ENCODE measurements at places on chromosomes 7 and 10.

DNA sequence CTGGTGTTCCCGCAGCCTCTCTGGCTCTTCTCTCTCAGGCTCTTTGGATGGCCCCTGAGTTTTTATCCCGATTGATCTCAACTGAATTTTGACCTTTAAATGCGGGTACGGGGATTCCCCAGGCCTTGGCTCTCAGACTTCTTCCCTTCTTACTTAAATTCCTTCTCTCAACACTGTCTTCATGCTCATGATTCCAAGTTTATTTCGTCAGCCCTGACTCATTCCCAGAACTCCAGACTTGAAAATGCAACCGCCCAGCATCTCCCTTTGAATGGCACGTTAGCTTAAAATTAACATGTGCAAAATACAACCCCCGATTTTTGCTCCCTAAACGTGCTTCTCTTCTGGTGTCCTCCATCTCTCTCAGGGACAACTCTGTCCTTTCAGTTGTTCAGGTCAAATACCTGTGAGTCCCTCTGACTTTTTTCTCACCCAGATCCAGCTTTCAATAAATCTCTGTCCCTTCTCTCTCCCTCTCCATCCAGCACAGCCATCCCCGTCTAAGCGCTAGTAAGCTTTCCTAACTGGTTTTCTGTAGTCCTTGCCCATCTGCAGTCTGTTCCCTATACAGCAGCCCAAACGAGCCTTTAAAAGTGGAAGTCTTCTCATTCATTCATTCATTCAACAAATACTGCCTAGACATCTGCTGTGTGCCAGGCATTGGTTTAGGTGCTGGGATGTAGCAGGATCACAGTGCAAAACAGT, 7.1 kb downstream of the HECW1 start:
- DNase-seq: no peak

GRCh38 chr10:113911113-113911512, 56.7 kb downstream of the NHLRC2 start:
- no peak for DNase-seq

- DNase-seq: no peak
Measured at GRCh38 chr10:123377883-123378282, 223.7 kb downstream of the BUB3 start.

- DNase-seq: no peak
Measured at GRCh38 chr7:1137517-1138167, 22.4 kb downstream of the ZFAND2A start.

DNA sequence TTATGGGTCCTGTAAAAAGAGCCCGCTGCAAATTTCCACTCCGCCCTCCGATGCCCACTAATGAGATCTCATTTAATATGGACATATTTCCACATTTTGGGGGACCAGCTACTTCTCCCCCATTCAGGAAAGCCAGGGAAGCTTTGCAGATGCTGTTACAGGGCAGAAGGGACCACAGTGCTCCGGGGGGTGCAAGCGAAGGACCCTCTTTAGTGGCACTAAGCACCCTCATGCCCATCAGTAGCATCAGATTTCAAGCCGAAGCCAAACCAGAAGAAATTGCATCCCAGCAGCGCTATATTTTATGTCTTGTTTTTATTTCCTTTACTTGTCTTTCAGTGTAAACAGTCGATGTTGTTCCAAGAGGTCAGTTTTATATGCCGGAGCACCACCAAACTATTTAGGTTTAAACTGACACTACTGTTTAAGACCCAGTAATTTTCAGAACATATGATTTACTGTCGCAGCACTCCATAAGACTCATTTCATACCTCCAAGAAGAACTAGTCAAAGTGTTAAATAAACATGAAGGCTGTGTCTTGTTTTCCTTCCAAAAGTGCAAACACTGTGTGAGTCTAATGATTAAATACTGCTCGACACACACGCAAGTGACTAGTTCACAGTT, 122.2 kb upstream of the MGMT start:
- DNase-seq: no peak

DNA sequence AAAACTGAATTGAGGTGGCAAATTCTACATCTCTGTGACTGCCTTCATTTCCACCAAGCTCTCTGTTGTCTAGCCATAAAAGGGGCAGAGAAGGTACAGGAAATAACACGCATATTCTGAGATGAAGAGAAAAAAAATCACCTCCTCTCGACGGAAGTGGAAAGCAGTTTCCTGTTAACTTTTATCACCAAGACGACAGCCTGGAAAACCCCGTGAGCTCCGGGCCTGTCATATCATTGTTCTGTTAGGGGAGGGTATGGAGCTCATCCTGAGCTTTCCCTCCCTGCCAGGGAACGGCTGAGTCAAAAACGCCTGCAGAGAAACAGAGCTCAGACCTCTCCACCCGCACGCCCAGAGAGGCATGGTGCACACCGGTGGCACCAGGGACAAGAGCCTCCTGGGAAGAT, 200.3 kb downstream of the PRPF18 start:
- DNase-seq: no peak

DNA sequence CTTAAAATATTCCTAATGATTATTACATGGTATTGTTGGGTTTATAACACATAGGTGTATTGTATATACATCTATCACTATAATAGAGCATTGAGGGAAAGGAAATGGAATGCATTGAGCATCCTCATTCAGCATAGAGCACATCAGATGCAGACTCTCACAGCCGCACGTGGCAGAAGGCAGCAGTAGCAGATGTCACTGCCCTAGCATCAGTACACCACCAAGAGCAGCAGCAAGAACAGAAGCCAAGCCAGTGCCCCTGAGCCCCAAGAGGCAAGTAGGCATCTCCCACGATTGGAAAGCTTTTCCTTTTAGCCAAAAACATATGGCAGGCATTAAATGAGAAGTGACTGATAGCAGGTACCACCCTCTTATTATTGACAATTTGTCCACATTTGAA, 510.0 kb downstream of the TNS3 start:
- no peak for DNase-seq

DNA sequence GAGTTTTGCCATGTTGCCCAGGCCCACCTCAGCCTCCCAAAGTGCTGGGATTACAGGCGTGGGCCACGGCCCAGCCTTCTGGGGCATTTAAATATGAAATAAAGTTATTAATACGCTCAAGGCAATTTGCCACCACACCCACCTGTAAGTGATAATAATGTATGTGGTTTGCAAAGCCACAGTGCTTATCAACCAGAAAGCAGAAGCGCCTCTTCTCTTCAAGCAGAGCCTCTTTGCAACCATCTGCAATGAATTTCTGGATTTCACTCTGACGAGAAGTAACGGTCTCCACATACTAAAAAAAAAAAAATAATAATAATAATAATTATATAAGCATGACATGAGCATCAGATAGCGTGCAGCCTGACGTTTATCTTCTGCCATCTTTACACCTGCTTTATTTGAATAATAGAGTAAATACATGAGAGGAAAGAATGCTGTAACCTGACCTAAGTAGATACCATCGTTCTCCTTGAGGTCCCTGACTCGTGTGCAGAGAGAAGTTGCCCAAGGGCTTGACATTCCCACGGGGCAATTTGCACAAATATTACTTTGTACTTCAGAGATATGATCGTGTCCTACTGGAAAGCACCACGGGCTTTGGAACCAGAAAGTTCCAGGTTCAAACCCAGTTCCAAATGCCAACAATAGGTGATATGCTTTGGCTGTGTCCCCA, 34.0 kb downstream of the BRI3 start:
- no peak for DNase-seq

DNA sequence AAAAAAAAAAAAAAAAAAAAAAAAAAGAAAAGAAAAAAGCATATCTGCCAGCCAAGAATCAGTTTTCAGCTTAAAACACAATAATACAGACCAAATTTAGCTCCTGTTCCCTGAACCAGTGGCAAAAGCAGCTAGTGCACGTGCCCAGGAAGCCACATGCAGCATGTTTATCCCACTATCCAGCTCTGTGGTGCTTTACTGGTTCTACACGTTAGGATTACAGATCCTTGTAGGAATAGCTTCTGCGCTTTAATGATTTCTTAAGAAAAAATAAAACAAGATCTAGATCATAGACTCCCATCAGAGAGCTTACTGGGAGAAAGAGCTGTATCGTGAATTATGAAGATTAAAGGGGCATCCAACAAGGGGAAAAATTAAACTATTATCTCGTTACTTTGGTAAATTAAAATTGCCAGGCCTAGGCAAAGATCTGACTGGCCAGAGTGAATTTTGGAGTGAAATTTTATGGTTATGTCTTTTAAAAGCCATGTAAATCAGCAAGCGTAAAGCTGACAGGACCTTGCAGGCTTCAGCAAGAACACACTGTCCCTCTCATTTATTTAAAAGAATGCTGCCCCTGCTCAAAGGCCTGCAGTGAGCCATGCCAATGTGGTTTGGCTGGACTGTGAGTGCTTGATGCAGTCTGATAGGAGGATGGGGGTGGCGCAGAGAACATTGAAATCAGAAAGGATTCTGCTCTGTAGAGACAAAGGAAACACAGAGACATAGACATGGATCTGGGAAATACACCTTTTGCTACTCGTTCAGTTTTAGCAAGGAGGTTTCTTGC, 177.3 kb upstream of the PHYHIPL start:
- DNase-seq: no peak

DNA sequence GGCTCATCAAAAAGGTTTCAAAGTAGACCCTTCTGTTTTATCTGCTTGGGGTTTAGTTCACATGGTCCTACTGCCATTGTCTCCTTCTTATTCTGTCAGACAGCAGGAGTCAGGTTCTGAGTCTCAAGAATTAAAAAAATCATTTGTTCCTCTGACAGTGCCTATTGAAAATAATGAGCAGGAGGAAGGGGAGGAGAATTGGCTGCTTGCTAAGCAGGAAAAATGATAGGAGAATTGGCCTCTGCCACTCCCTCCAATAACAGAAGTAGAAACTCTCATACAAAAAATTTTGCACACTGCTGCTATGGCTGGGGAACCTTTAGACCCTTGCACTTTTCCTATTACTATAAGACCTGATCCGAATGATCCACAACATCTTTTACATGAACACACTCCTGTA, 35.7 kb downstream of the OR13A1 start:
- no peak for DNase-seq

All from retinal pigment epithelial cell (primary cell).